ENCODE measurements at places on chromosomes 6 and 20. TPM values are rescaled to one million over a fixed set of nuclear protein-coding genes. Genes with fewer than 3 reads are reported as not detected.

Gene PGC
- not detected for total RNA-seq

Gene ELOVL4
- total RNA-seq = 0.31 TPM

Gene XKR7
- total RNA-seq = 0.03 TPM

Gene PRL
- total RNA-seq = not detected

Gene ADAM33
- not detected for total RNA-seq

Gene ALDH8A1
- total RNA-seq = 0.24 TPM

Gene TXLNB
- 0.63 TPM for total RNA-seq

Gene GTSF1L
- total RNA-seq = 0.29 TPM

Gene PDE10A
- not detected for total RNA-seq

Gene STXBP5
- 16.2 TPM for total RNA-seq

Gene TGM3
- total RNA-seq = not detected

Gene PRDM13
- not detected for total RNA-seq

Gene FUCA2
- total RNA-seq = 13.6 TPM

Gene LRRN4
- total RNA-seq = not detected

Gene SNRNP48
- 15.1 TPM for total RNA-seq

Gene GPX5
- total RNA-seq = not detected

Gene APOBEC2
- total RNA-seq = not detected

Gene FAM50B
- 11.1 TPM for total RNA-seq

Gene TPMT
- 5.3 TPM for total RNA-seq

Gene AIF1
- 46.1 TPM for total RNA-seq

Gene SAMD10
- 20.7 TPM for total RNA-seq

Gene MEI4
- not detected for total RNA-seq

Gene GSTA3
- total RNA-seq = not detected

Gene ECT2L
- not detected for total RNA-seq

Gene FRK
- total RNA-seq = 0.02 TPM

Gene IL17F
- total RNA-seq = 0.65 TPM

Gene CCR6
- total RNA-seq = 0.79 TPM

Gene CBFA2T2
- total RNA-seq = 17.9 TPM

Gene SERINC1
- total RNA-seq = 71.4 TPM

Gene HSPA12B
- not detected for total RNA-seq

Gene GABRR1
- total RNA-seq = not detected

Gene BPI
- total RNA-seq = not detected

Gene UBE2C
- 135 TPM for total RNA-seq

Gene SLC35D3
- total RNA-seq = not detected

Gene ARMH2
- 2.6 TPM for total RNA-seq

Gene NKX2-4
- not detected for total RNA-seq

Gene CCDC167
- 43.0 TPM for total RNA-seq

Gene KLHDC3
- 65.1 TPM for total RNA-seq
